ENCODE measurements at places on chromosomes 12 and 14.

- DNase-seq: no peak
Measured at GRCh38 chr14:24996930-24997725, 52.8 kb downstream of the STXBP6 start.

DNA sequence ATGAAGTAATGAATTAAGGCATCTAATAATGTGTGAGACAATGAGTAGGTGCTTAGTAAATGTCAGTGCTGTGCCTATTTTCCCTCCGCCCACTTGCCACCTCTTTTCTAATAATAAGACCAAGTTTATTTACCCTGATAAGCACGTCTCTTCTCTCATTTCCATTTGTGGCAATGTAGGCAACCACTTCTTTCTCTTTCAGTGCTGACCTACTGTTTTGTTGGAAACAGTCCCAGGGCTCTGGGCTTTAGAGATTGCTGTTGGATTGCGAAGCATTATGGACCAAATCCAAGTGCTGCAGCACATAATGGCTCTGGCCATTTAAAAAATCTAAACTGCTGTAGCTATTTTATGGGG lies 141.3 kb upstream of the PLEKHG7 start:
- DNase-seq: no peak

GRCh38 chr14:53032161-53032803 lies 81.4 kb upstream of the FERMT2 start:
- no peak for DNase-seq

DNA sequence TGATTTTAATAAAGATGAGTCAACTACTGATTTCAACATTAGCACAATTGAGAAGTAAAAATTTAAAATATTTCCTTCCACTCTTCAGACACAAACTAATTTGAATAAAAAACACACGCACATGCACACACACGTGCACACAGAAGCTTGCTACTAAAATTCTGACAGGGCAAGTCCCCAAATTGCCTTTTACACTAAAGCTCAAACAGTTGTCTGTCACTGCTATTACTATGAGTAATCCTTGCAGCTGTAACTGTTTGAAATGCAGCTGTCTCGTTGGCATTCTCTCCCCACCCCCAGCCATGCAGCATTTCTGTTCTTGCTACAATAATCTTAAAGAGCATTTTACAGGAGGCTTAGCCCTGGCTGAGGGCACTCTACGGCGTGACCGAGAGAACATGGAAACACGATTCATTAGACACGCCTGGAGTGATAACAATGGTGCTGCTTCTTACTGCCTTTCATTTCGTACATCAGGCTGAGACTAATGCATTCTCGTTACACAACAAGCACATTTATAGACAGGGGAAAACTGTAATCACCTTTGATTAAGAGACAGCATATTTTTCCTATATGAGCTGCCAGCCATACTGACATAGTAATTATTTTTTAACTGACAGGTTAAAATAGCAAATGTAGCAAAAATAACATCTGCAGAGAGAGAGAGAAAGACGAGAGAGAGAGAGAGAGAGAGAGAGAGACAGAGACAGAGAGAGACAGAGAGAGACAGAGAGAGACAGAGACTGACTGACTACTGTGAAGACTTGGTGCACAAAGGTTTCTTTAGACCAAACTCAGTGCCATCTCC lies 153.8 kb downstream of the MED13L start:
- DNase-seq: no peak

- DNase-seq: no peak
Measured at GRCh38 chr14:59330455-59330854, 134.7 kb downstream of the GPR135 start.

DNA sequence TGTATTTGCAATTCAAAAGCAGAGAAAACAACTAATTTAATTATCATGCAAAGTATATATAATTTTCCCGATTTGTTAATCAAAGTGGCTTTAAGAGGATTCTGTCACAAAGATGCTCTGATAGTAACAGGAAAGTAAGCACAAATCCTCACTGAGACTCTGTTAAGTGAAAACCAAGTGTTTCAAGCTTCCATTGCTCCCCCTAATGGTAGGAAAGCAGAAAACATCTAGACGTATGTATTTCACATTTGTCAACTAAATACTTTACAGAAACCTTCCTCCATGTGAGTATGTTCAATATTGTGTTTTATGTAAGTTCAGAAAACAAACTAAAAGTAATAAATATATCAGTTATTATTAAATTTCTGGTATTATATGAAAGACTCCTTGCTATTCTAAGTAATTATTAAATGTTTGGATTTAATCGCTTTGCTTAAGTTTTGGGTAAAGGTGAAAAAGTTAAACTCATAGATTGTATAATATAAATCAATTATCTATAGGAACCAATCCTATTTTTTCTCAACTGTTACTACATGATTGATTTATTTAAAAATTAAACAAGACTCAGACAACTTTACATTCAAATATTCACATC lies 1.5 kb upstream of the NTS start:
- no peak for DNase-seq

- DNase-seq: no peak
Measured at GRCh38 chr12:95198914-95199313, 18.4 kb downstream of the FGD6 start.

Measured in T-helper 9 cell (primary cell).